ENCODE measurements at places on chromosomes 12 and 14.

- no peak for DNase-seq
Measured at GRCh38 chr12:12474471-12474928, 88.2 kb downstream of the DUSP16 start.

- no peak for DNase-seq
Measured at GRCh38 chr12:116689979-116690744, 47.7 kb downstream of the SPRING1 start.

- no peak for DNase-seq
Measured at GRCh38 chr12:30308010-30308717, 387.5 kb downstream of the IPO8 start.

DNA sequence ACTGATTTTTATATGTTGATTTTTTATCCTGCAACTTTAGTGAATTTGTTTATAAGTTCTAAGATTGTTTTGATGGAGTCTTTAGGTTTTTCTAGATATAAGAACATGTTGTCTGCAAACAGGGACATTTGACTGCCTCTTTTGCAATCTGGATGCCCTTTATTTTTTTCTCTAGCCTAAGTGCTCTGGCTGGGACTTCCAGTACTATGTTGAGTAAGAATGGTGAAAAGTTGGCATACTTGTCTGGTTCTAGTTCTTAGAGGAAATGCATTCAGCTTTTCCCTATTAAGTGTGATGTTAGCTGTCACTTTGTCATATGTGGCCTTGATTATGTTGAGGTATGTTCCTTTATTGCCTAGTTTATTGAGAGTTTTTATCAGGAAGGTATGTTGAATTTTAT lies 68.1 kb downstream of the ERC1 start:
- DNase-seq = no peak

DNA sequence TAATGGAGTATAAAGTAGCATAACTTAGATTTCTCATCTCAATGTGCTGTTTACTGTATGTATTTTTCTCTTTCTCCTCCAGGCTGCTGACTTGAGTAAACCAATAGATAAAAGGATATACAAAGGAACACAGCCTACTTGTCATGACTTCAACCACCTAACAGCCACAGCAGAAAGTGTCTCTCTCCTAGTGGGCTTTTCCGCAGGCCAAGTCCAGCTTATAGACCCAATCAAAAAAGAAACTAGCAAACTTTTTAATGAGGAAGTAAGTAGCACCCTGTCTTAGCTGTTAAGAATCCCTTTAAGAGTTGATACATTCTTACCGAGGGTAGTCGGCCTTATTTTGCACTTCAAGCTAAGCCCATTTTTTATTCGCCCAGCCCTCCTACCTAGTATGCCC lies 55.2 kb downstream of the WDR20 start:
- no peak for DNase-seq

GRCh38 chr12:96497855-96498254 lies 8.5 kb downstream of the CFAP54 start:
- DNase-seq = no peak

Measured in femur (tissue), 1 donor.